SIG-M5 (cell line): ENCODE measurements at places on chromosomes 4 and X.

- no peak for DNase-seq
Observed at GRCh38 chrX:80807606-80807991, 2.1 kb downstream of the BRWD3 start.

- no peak for DNase-seq
Observed at GRCh38 chr4:17033025-17033767, 134.8 kb upstream of the LDB2 start.

DNA sequence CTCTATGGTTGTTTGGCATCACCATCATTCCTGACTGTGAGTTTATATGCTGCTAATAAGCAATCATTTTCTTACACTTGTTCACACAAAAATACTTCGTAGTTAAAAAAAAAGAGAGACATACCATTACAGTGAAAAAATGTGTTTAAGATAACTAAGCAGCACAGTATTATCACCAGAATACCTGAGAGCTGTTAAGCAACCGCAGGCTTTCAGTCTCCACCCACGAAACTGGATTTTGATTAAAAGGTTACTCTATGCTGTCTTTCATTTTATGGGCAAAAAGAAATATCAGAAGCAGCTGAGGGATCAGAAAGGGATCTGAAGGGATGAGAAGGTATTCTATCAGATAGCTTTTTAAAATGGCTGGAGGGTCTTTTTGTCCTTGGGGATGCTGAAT lies 148.3 kb downstream of the NEK1 start:
- DNase-seq: no peak

DNA sequence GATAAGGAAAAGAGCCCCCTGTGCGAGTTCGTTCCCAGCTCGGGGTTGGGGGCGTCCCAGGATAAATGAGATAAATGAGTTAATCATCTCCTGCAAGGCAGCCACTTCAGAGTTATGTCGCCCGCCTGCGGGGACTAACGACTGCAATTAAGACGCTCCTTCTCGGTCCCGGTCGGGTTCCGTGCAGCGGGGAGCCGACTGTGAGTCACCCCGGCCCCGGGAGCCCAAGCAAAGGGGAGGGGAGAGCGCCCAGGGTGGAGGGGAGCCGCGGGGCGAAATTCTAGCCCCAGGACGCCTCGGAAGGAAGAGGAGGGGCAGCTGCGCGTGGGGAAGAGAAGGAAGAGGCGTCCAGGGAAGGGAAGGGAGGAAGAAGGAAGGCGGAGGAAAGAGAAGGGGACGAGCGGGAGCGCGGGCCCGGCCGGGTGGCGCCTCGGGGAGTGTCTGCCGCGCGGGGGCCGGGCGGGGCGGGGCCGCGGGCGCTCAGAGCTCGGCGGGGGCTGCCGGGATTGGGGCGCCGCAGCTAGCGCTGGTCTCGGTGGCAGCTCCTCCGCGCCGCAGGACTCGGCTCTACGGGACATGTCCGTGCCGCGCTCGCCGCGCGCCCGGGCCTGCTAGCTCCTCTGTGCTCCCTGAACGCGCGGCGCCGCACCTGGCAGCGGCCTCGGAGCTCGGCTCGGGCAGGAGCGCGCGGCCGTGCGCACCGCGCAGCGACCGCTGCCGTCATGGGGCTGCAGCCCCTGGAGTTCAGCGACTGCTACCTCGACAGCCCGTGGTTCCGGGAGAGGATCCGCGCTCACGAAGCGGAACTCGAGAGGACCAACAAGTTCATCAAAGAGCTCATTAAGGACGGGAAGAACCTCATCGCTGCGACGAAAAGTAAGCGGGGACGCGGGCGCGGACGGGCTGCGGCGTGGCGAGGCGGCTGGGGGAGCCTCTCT lies at the start of gene ARHGAP10:
Gene ARHGAP10 (plus strand): TSS at position 509 of the 938 bp plus-strand sequence. CDS start 214 bp downstream, at position 723.
- DNase-seq: no peak

- DNase-seq: no peak
Observed at GRCh38 chr4:57023104-57023503, 44.4 kb downstream of the POLR2B start.

DNA sequence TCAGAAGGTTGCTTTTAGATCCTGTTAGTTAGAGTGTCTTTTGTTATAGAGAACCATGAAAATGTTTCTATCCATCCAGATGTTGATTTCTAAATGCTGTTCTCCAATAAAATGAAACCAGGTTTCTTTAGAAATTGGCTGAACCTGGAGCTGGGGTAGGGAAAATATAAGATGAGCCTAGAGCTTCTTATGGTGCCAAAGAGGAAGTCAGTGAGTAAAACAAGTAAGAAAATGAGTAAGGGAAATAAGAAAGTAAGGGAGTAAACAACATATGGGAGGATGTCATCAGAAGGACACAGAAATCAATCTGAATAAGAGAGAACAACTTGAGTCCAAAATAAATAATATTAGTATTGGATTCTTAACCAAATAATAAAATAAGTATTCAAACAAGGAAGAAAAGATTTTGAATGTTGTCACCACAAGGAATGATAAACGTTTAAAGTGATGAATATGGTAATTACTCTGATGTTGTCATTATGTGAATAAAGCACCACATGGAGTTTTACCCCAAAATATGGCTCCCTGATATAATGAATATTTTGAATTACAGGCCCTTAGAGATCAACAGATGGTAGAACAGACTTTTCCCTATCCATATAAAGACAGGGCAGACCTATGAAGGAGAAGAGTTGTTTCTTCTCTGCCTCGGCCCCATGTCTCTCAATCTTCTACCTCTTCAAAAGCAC lies 506.1 kb downstream of the IL15 start:
- DNase-seq: no peak

GRCh38 chr4:143481361-143481760 lies 32.1 kb upstream of the SMARCA5 start:
- no peak for DNase-seq

- no peak for DNase-seq
Observed at GRCh38 chr4:39319676-39320075, 46.5 kb downstream of the RFC1 start.

GRCh38 chr4:16692524-16692923 lies 205.9 kb downstream of the LDB2 start:
- no peak for DNase-seq

- no peak for DNase-seq
Observed at GRCh38 chr4:167717495-167717894, 374.8 kb upstream of the ANXA10 start.

GRCh38 chrX:77776659-77777058 lies 9.4 kb downstream of the ATRX start:
- DNase-seq: no peak

DNA sequence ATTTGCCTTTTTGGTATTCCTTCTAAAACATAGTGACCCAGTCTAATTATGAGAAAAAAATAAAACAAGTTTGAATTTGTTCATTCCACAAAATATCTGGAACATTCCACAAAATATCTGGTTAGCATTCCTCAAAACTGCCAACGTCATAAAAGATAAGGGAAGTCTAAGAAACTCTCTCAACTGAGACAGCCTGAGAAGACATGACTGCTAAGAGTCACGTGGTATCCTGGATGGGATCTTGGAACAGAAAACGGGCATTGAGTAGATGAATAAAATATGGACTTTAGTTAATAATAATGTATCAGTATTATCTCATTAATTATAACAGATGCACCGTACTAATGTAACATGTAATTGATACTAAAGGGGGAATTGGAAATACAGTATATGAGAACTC lies 280.9 kb downstream of the ARAP2 start:
- DNase-seq: no peak

- DNase-seq: no peak
Observed at GRCh38 chrX:150762258-150763165, 69.3 kb downstream of the MTMR1 start.

DNA sequence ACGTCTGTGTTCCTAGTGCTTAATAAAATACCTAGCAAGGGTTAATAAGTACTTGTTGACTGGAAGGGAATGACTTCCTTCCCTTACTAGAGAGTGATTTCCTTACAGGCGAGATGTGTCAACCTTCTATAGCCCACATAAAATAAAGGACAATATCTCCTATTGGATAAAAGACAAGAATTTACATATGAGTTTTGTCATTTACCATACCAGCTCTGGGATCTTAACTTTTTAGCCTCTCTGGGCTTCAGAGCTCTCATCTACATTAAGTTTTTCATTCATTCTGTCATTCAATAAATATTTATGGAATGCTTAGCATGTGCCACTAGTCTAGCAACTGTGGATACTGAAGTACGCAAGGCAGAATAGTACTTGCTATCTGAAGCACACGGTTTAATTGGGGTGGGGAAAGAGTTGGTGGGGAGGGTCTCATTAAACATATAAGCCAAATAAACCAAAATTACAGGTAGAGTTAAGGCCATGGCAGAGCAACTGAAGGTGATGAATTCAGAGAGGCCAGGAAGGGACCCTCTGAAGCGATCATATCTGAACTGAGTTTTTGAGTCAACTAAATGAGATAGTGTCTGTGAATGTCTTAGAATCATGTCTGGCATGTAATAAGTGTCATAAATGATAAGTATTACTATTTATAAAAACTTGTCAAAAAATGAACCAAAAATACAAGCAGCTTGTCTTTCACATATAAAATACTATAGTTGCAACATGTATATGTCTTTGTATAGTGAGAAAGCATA lies 91.6 kb upstream of the BMP2K start:
- DNase-seq: no peak

- no peak for DNase-seq
Observed at GRCh38 chr4:38132843-38133662, 172.9 kb downstream of the PTTG2 start.

GRCh38 chr4:78558410-78558809 lies 6.8 kb downstream of the ANXA3 start:
- DNase-seq: no peak

DNA sequence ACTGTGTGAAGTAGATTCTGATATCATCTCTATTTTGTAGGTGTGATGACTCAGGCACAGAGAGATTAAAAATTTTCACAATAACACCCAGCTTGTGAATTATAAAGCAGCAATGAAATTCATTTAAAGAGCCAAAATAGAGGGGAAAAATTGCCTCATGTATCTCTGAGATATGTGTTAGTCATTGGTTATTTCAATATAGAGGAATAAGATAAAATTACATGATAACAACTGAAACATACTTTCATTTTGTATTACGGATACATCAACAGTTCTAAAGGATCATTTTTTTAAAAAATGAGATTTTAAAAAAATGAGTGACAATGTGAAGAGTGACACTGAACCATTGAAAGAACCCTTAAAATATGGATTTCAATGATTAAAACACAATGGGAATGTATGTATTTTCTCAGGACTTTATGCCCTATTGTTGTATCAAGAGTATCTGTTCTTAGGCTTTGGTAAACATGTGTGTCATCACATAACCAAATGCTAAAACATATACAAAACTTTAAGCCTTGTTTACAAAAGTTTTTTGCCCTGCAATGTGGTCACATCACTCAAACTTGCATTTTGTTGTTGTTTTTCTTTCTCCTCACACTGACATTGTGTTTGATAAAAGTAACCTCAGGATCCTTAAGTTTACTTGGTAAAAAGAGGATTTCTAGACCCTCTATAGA lies 221.3 kb downstream of the ANTXR2 start:
- DNase-seq: no peak

- no peak for DNase-seq
Observed at GRCh38 chr4:134634301-134634700, 432.7 kb upstream of the PABPC4L start.

DNA sequence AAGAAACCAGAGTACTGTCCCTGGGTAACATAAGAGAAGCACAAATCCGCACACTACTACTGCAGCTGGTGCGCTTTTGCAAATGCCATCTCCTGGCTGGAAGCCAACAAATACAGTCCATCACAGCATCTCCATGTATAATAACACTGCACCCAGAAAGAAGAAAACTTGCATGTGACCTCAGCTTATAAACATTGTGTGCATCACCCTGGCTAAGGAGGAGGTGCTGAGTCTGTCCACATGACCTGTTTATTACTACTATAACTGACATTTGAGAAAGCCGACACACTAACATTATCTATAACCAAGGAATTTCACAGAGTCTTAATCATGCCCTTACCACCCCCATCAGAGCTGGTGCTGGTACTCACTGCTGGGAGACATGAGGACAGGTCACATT lies 516.8 kb downstream of the CFAP47 start:
- DNase-seq: no peak

GRCh38 chr4:24734511-24734910 lies 60.9 kb upstream of the SOD3 start:
- no peak for DNase-seq

- no peak for DNase-seq
Observed at GRCh38 chr4:133929531-133930239, 271.9 kb downstream of the PABPC4L start.

DNA sequence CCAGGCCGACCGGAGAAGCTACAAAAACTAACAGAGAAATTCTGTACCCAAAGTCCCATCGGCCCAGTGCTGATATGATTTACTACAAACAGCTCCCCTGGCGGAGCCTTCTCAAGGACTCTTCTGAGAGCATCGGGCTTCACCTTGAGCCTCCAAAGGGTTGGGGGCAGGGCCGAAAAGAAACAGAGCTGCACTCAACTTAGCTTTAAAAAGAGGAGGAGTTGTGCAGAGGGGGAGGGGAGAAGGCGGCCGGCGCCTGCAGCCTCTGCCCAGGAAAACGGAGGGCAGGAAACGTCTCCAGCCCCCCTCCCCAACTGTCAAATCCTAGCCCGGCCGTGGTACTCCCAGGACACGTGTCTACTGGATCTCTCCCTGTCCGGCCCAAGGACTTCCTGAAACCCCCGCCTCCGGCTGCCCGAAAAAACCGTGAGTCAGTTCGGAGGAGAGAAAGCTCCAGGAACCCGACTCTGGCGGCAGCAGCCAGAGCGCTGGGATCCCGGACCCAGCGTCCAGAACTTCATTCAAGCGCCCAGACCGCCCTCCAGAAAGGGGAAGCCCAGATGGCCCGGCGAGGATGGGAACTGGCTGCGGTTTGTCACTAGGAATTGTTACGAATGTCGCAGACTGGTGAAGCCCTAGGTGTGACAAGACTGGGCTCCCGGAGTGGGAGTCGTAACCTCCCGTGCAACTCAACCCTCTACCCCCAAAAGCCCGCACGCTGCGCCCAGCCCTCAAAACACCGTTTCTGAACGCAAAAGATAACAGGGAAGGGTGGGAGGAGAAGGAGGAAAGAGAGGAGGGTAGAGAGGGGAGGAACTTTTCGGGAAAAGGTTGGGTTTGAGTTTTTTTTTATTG lies 973 bp downstream of the ADAMTS3 start:
- DNase-seq: no peak

DNA sequence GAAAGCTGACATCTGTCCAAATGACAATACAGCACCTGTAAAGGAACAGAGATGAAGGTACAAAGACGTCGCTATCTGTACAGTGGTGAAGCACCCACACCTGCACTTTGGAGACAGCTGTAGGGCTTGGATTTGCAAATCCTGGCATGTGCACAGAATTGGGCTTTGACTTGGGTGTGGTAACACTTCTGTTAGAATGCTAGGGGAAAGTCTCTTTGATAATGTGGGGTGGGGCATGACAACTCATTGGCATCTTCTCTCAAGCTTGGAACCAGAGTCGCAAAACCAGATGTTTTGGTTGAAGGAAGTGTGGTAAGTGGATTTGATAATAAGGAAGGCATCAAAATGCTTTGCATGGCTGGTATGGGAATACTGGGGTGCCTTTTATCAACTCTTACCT lies 55.5 kb downstream of the VCX3B start:
- no peak for DNase-seq
